ENCODE measurements at places on chromosomes 5 and 9. TPM values are rescaled to one million over a fixed set of nuclear protein-coding genes. Genes with fewer than 3 reads are reported as not detected.

Gene NR4A3
- 2.1 TPM for polyA plus RNA-seq

Gene AK1
- 103 TPM for polyA plus RNA-seq

Gene MYOZ3
- 0.26 TPM for polyA plus RNA-seq

Gene CCDC192
- polyA plus RNA-seq, result not detected

Gene SPINK4
- not detected for polyA plus RNA-seq

GRCh38 chr5:150258130-150258529 lies 31.4 kb downstream of the CAMK2A start:
- no peak for DNase-seq
- no peaks in the 10 kb centered on the region for H3K27me3 ChIP-seq
- H3K4me1 ChIP-seq, result peaks cover 8% of the 10 kb centered on the region

GRCh38 chr5:1378096-1378495 lies 33.2 kb upstream of the CLPTM1L start:
- no peaks in the 10 kb centered on the region for H3K36me3 ChIP-seq
- peaks cover 35% of the 10 kb centered on the region for H3K27me3 ChIP-seq
- no peak overlapping the region for H3K27ac ChIP-seq
- no peak overlapping the region for H3K4me3 ChIP-seq

DNA sequence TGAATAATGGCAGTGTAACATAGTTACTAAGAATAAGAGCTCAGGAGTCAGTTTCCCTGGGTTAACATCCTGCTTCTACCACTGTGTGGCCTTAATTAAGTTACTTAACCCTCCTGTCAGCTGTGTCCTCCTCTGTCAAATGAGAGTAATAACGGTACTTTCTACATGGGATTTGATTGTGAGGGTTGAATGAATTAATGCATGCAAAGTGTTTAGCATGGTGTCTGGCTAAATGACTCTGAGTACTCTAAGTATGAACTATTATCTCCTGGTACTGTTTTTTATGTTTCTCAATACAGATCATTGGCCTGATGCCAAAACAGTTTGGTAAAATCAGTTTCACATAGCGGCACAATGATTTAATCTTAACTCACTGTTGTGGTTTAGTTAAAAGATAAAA lies 19.6 kb downstream of the ZNF131 start:
- H3K27me3 ChIP-seq, result no peaks in the 10 kb centered on the region
- no peak for DNase-seq
- peaks cover 6% of the 10 kb centered on the region for H3K36me3 ChIP-seq
- H3K4me1 ChIP-seq, result no peaks in the 10 kb centered on the region
- H3K4me3 ChIP-seq, result no peak overlapping the region

GRCh38 chr9:114719290-114719689 lies 37.3 kb upstream of the TEX48 start:
- DNase-seq, result no peak
- no peaks in the 10 kb centered on the region for H3K36me3 ChIP-seq

DNA sequence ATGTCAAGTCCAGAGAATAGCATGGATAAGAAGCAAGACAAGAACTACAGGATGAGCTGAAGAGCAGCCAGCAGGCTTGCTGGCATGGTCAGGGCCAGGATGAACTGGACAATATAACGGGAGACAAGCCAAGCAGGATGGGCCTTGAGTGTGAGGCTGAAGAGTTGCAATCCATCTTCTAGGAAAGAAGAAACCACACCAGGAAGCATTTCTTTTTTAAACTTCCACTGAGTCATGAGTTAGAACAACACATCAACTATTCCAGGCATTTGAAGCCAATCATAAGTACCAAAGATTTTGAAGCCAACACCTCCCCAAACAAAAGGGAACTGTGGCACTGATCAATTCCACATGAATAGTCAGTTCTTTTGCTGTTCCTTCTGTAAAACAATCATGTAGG lies 27.3 kb downstream of the SLC31A2 start:
- H3K4me3 ChIP-seq, result no peak overlapping the region
- H3K27ac ChIP-seq, result peak overlapping the region; percentile 16
- H3K27me3 ChIP-seq, result no peaks in the 10 kb centered on the region

DNA sequence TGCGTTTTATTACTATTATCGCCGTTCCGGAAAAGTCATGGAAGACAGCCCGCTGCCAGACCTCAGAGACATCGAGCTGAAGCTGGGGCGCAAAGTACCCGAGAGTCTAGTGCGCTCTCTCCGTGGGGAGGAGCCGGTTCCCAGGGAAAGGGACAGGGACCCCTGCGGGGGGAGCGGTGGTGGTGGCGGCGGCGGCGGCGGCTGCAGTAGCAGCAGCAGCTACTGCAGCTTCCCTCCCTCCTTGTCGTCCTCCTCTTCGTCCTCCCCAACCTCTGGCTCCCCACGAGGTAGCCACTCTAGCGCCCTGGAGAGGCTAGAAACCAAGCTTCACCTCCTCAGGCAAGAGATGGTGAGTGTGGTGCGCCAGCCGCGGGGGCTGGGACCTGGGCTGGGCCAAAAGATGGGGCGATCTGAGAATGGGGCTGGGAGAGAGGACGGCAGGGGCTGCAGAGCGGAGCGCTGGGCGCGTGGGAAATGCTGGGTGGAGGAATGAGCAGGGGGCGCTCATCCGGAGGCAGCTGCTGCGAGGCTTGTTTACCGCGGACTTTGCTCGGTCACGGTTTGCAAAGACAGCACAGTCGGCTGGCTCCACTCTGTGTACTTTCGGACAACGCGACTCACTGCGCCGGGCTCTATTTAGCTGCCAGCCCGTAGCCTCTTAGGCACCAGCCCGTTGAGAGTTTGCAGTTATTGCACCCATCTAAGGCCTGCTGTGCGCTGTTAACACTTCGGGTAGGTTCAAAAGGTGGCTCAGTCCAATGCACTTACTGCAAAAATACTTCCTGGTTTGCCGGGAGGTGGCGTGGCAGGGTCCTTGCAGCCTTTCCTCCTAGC lies 1.1 kb downstream of the LURAP1L start:
- peak; percentile 81 for DNase-seq
- H3K4me1 ChIP-seq, result peaks cover 5% of the 10 kb centered on the region
- no peaks in the 10 kb centered on the region for H3K27me3 ChIP-seq
- H3K4me3 ChIP-seq, result peak overlapping the region; percentile 75
- no peaks in the 10 kb centered on the region for H3K36me3 ChIP-seq

DNA sequence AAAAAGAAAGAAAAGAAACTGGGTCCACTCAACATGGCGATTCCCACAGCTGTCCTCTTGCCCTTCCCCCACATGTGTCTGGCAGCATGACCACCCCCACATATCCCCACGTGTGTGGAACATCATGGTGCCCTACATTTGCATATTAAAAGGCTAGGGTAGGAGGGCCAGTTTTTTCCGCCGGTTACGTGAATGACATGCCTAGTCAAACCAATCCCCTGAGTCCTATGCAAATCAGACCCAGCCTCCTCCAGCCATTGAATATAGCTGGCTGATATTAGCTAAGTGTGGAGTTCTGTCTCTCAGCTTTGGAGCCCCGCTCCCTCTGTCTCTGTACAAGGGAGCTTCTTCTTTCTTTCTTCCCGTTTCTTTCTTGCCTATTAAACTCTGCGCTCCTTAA lies 33.0 kb upstream of the CCDC112 start:
- H3K36me3 ChIP-seq, result no peaks in the 10 kb centered on the region
- no peak overlapping the region for H3K27ac ChIP-seq
- no peak overlapping the region for H3K4me3 ChIP-seq
- no peaks in the 10 kb centered on the region for H3K27me3 ChIP-seq
- no peak for DNase-seq

DNA sequence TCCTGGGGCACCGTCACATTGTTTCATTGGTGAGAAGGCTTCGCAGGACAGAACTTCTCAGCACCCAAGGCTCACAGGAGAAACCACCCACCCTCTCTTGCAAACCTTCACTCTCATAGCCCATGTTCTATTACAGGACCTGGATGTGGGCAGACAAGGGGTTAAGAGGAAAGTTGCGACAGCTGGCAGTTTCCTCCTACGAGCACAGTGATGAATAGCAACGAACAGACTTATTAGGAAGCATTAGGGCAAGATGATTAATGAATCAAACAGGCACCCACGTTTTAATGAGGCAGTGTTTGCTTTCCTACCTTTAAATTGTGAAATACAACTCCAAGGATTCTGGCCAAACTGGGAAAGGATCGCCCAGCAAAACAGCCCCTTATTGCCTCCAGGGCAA lies 339.3 kb downstream of the DRD1 start:
- no peaks in the 10 kb centered on the region for H3K36me3 ChIP-seq
- no peak overlapping the region for H3K27ac ChIP-seq
- no peak for DNase-seq
- H3K27me3 ChIP-seq, result no peaks in the 10 kb centered on the region
- no peaks in the 10 kb centered on the region for H3K4me1 ChIP-seq
- H3K4me3 ChIP-seq, result no peak overlapping the region

- no peak overlapping the region for H3K4me3 ChIP-seq
- DNase-seq, result no peak
- H3K27me3 ChIP-seq, result no peaks in the 10 kb centered on the region
- H3K27ac ChIP-seq, result no peak overlapping the region
- H3K4me1 ChIP-seq, result no peaks in the 10 kb centered on the region
Measured at GRCh38 chr9:83425240-83425639, 113.0 kb downstream of the FRMD3 start.

- no peak overlapping the region for H3K4me3 ChIP-seq
- no peaks in the 10 kb centered on the region for H3K4me1 ChIP-seq
- no peak overlapping the region for H3K27ac ChIP-seq
- no peaks in the 10 kb centered on the region for H3K36me3 ChIP-seq
Measured at GRCh38 chr9:97857606-97858392, 4.8 kb downstream of the FOXE1 start.

DNA sequence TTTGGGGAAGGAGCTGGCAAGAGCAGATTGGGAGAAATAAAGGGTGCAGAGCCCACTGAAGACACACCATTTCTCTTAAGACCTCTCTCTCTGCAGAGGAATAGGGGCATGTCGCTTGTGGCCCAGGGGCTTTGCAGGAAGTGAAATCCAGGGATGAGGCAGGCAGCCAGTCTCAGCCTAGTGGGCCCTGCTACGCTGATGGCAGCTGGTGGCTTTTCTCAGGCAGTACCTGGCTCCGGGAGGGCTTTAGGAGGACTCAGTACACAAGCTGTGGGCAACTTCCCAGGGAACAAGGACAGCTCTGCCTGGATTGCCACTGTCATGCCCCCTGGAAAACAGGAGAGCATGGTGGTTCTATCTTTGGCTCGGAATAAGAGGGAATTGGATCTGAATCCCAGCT lies 76.2 kb upstream of the NEURL1B start:
- no peak overlapping the region for H3K4me3 ChIP-seq
- H3K27ac ChIP-seq, result no peak overlapping the region

- no peaks in the 10 kb centered on the region for H3K27me3 ChIP-seq
- H3K4me1 ChIP-seq, result peaks cover 7% of the 10 kb centered on the region
Measured at GRCh38 chr9:121201045-121201737, 478 bp downstream of the RAB14 start.

GRCh38 chr5:176629853-176630680 lies at the start of the genes EIF4E1B and SNCB:
TSS of gene EIF4E1B (plus strand) at chr5:176630675. CDS start at chr5:176642788, 12,113 bp downstream.
TSS of gene SNCB (minus strand) at chr5:176630534. CDS start at chr5:176629654, 880 bp downstream.
- H3K27ac ChIP-seq, result no peak within 1 kb of the TSS
- peak; percentile 91 for DNase-seq
- H3K4me3 ChIP-seq, result peak within 1 kb of the TSS; percentile 59
- H3K36me3 ChIP-seq, result no peaks in the 10 kb centered on the region
- H3K27me3 ChIP-seq, result peaks cover 38% of the 10 kb centered on the region

DNA sequence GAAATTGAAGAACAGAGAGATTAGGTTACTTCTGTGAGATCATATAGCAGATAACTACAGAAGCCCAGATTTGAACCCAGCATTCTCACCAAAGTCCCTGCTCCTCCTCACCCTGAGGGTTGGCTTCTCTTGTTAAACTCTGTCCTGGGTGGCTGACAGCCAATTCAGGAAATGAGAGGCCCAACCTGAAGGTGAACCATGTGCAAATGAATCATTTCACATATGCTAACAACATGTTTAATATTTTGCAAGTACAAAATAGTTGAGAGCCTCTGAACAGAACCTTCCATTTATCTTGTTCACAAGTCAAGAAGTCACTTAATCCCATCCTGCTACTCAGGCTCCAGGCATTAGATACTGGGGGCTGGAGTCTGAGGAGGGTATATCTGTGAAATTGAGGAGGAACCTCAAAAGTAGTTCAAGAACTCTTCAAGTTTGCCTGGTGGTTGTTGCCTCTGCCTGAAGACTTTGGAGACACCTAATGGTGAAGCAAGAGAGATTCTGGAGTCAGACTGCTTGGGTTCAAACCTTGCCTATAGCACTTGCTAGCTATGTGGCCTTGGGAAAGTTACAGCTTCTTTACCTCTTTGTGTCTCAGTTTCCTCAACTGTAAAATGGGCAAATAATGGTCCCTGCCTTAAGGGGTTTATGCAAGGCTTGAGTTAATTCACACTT lies 564.0 kb downstream of the PSAT1 start:
- H3K36me3 ChIP-seq, result no peaks in the 10 kb centered on the region
- DNase-seq, result no peak
- H3K4me3 ChIP-seq, result no peak overlapping the region
- H3K27me3 ChIP-seq, result no peaks in the 10 kb centered on the region

GRCh38 chr5:113043491-113043931 lies 66.9 kb downstream of the DCP2 start:
- no peaks in the 10 kb centered on the region for H3K36me3 ChIP-seq
- H3K4me1 ChIP-seq, result peaks cover 16% of the 10 kb centered on the region
- no peak overlapping the region for H3K27ac ChIP-seq
- no peak overlapping the region for H3K4me3 ChIP-seq
- H3K27me3 ChIP-seq, result no peaks in the 10 kb centered on the region

All from SK-N-SH (cell line).